ENCODE measurements at places on chromosomes 5 and 9.

GRCh38 chr5:179124853-179125788, 64.9 kb downstream of the ZNF354C start:
- no peak for DNase-seq

DNA sequence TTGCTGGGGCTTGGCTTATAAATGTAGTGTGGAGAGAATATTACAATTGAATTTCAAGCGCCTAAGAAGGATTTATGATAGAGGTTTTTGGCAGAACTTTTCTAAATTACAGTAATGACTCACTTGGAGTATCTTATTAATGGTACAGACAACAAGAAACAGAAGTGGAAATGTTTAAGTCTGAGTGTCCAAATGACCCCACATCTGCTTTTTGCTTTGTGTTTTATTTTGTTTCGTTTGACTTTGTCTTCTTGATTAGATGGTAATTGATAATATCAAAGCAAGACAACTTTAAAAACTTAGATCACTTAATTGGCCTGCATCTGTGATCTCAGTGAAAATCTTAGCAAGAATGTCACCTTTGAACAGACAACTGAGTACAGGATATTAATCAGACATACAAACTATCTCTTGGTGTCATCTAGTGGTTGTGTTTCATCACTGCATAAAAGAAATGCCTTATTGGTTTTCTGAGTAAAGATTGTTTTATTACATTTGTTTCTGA, 577.4 kb downstream of the ISL1 start:
- DNase-seq, result no peak

GRCh38 chr5:1190837-1191239, 10.6 kb upstream of the SLC6A19 start:
- no peak for DNase-seq

DNA sequence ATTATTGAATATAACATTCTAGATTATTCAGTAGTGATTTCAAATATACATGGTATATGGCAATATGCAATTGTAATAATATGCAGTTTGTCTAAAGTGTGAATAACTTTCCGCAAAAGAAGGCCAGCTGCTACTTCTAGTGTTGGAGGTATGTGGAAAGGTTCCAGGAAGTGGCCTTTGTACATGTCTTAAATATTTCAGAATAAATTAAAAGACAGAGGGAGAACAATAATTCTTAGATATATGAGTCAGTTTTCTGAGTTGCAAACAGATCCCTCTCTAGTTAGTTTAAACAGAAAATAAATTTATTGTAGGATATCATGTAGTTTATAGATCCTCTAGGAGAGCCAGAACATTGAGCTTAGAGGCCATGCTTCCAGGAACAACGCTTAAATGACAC, 210.8 kb upstream of the ELL2 start:
- DNase-seq, result no peak

DNA sequence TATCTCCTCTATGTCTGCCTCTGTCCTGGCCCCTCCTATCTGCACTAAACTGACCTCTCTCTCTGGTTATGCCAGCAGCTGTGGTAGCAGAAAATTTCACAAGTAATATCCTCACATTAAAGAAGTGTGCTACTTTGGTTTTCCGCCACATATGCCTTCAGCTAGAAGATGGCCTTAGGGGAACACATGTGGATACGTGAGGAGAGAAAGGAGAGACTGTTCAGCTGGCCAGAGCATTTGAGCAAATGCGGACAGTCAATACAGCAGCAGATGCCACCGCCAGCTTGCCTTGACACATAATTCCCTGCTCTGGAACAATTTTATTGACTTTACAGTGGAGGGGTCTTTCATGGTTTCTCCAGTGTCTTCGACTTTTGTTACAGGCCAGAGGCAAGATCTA, 434.6 kb downstream of the TAF11L14 start:
- no peak for DNase-seq

DNA sequence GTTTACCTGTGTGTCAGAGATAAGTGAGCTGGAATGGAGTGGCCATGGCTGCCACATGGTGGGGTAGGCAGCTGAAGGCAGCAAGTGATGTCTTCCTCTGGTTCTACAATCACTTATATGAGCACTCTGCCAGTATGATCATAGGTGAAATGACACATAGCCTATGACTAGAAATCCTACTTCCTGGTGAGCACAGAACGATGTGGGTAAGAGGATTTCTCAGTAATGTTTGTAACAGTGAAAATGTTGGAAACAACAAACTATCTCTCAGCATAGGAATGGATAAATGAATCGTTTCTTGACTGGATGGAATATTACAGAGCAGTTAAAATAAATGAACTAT, 187.0 kb upstream of the S1PR3 start:
- DNase-seq, result no peak

GRCh38 chr5:160188141-160189015, 40.9 kb upstream of the FABP6 start:
- DNase-seq, result no peak

GRCh38 chr5:90877049-90877448, 318.5 kb downstream of the ADGRV1 start:
- no peak for DNase-seq

- no peak for DNase-seq
Measured at GRCh38 chr5:102875721-102876123, 120.6 kb downstream of the PAM start.

GRCh38 chr9:95796029-95796428, 79.5 kb upstream of the ERCC6L2 start:
- DNase-seq, result no peak

DNA sequence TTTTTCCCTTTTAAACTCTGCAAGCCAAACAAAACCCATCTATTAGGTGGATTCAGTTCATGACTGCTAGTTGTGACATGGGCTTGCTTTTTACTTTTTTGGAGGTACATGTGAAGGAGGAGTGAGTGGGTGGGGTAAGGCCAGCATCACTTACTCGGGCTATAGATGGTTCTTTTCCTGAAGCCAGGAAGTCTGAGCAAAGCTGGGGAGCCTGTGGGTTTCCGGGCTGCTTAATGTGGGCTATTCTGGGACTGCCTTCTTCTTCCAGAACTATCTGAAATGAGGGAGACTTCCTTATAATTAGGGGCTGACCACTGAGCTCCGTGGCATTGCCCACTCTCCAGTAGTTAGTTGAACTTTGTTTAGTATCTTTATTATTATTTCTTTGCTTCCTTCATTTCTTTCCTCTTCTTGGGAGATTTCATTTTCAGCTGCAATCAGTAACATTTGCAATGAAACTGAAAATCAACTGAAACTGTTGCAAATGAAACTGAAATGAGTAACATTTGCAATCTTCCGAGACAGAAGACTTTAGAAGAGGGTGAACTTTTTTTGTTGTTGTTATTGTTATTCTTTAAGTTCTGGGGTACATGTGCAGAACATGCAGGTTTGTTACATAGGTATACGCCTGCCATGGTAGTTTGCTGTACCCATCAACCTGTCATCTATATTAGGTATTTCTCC, 204.9 kb downstream of the LRRC70 start:
- no peak for DNase-seq

DNA sequence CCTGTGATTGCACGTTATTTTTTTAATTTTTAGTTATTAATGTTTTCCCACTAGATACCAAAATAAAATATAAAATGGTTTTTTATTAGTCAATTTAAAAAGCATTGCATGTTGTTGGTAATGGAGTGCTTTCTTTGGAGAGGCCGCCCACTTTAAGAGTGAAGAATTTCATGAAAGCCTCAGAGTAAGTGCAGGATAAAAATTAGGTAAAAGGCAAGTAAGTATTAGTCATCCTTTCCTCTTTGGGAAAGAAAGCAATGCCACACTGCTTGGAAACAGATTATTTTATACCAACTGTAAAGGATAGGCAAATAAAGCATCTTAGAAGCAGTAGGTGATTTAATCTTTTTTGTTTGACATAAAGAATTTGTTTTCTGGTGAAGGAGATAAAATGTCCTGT, 62.9 kb downstream of the HSD17B4 start:
- no peak for DNase-seq

DNA sequence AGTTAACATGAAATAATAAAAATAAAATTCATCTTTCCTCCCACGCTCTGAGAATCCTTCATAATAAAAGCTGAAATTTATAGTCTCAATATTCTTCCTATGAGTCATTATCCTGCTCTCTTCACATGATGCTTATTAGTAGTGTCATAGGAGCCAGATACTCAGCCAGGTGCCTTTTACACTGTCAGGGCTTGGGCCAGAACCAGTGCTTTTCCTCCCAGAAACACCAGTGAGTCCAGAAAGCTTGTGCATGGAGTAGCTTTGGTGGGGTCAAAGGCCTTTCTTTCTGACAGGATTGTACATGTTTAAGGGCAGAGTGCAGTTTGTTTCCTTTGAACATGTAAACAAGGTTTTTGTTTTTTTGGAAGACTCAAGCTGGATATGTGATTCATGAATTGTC, 6.8 kb downstream of the LSM11 start:
- no peak for DNase-seq

GRCh38 chr5:124570285-124571035, 176.0 kb downstream of the ZNF608 start:
- DNase-seq, result no peak

DNA sequence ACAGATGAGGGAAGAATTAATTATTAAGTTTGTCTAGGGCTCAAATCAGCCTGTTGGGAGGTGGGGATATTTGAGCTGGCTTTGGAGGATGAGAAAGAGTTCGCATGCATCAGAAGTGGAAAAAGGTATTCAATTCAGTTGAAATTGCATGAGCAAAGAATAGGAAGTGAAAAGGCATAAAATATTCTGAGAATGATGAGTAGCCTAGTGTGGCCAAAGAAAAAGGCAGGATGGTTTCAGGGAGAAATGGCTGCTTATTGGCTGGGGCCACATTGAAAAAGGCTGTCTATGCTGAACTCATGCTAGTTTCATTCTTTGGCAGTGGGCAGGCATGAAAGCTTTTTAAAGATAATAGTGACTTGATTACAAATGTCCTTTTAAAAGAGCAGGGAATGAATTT, 235.4 kb upstream of the RIOK2 start:
- DNase-seq, result no peak

- DNase-seq, result no peak
Measured at GRCh38 chr9:96222132-96222531, 79.8 kb downstream of the HSD17B3 start.

- no peak for DNase-seq
Measured at GRCh38 chr5:74092766-74093165, 466.8 kb downstream of the ARHGEF28 start.

GRCh38 chr5:125891061-125891725, 532.0 kb upstream of the GRAMD2B start:
- DNase-seq, result no peak

DNA sequence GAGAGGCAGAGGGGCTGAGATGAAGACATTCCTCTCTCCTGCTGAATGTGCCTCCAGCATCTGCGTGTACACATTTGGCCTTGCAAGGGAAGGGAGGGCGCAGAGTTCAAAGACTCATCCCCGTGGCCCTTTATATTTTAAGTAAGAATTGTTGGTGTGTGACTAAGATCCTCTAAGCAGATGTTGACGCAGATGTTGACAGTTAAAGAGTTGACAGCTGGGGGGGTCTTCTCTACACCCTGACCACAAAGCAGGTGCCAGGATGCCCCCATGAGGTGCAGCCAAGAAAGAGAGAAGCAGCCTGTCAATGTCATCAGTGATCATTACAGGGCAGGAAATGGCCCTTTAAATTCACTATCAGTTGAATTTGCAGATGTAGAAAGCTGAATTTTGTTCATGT, 262.9 kb downstream of the IRX1 start:
- peak; percentile 37 for DNase-seq

DNA sequence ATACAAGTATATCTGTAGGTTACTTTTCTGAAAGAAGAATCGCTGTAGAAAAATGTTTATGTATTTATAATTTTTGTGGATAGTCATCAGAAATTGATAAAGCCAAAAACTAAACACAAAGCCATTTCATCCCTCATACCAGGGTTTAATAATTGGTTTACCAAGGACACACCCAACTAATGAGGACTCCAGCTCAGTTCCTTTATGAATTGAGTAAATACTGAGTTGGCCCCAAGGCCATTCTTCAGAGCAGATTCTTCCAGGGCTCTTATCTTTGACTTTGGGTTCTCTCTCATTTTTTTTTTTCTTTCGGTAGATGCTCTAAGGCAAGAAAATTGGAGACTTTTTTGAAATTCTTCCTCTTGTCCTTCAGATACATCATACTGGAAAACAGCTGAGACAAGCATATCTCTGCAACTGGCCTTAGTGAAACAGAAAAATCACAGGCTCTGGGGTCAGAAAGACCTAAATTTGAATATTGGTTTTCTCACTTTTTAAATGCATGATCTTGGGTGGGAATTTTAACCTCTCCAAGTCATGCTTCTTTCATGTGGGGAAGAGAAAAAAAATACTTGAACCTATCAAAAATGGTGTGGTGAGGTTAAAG, 401.8 kb downstream of the ARHGEF28 start:
- no peak for DNase-seq

- no peak for DNase-seq
Measured at GRCh38 chr5:142181096-142181495, 72.5 kb downstream of the NDFIP1 start.

- DNase-seq, result no peak
Measured at GRCh38 chr5:113487416-113487780, 855 bp downstream of the MCC start.

DNA sequence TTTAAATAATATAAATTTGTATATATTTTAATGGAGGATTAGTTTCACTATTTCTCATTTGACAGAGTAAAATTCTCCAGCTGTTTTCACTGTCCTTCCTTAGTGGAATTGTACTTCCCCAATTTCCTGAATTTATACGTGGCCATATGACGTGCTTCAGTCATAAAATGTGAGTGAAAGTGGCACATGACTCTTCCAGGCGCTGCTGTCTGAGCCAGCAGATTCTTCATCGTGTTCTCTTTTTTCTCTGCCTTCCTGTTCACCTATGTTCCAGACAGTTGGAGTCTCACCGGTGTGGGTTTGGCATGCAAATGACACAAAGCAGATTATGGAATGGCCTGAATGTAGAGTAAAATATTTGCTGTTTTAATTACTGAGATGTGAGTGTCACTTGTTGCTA, 684.1 kb downstream of the SEMA5A start:
- DNase-seq, result no peak

DNA sequence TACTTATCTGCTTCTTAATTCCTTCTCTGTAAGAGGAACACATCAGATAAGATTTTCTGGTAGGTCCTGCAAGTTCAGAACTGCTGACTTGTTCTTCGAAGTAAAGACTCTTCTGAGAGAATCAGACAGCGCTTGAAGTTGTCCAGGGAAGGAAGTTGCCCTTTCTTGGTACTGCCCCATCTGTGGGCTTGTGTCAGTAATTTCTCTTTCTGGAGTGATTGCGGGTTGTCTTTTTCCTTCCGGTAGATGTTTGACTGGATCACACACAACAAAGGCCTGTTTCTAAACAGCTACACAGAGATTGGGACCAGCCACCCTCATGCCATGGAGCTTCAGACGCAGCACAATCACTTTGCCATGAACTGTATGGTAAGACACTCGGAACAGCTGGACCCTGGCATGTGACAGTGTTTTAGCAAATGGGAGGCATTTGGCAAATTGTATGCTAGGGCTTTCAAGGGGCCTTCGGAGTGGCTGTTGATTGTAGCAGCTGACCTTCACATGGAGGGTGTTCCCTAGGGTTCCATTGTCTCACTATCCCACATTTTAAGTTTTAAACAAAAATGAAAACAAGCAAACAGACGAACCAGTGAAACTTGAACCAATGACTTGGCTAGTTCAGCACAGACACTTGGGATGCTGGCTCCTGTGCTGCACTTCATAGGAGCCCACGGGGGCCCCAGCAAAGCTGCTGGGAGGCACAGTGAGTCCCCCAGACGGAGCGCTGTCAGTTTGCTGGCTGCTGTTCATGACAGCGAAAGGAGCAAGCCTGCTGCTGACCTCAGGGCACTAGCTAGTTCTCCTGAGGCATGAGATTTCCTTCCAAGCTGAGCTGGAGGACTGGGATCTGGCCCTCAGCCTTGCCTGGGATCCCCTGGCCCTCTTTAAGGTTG, 149.9 kb downstream of the TRIO start:
- DNase-seq, result no peak

Data from vagina (tissue), 2 donors.